ENCODE measurements at places on chromosomes 13 and 19.

GRCh38 chr13:110802260-110802659 is 88.8 kb downstream of the ING1 start:
- no peak for DNase-seq

DNA sequence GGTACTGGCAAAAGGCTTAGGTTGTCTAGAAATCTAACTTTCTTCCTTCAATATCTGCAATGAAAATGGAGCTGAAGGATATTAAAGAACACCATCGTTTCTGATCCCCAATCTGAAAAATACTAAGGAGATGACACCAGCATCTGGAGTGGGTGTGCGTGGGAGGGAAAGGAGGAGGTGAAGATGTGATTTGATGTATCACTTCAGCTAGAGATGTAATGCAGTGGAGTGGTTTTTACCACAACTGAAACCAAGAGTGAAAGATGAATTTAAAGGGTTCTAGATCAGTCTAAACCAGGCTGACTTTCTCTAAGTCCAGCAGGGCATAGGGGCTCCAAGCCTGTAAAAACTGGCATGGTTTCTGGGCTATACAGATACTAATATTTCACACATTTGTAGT is 148.4 kb downstream of the AKAP11 start:
- no peak for DNase-seq

DNA sequence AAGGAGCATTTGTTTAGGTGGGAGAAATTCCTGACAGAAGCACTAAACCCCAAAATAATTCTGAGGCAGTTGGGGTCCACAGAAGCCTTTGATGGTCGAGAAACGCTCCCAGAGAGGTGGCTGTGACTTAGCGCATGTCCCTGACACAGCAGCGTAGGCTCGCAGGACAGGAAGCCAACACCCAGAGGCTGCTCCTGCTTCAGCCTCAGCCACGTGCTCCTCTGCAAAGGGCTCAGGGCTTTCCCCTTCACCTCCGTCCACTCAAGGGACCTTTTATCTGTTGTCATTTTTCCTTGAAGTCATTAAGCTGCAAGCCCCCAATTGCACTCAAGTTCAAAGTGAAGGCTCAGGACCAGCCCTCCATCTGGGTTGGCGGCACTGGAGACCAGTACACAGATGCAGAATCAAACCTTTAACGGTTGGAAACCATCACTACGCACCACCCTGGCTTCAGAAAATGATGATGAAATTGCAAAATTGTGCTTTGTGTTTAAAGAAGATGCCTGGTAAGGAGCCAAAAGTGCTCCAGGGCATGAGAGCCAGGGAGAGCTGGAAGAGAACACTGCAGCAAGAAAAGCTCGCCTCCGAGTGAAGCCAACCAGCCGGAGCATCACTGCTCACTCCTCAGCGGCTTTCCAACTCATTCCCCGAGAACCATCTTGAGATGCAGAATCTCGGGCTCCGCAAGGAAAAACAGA is 219.6 kb downstream of the RAP2A start:
- no peak for DNase-seq

- no peak for DNase-seq
Measured at GRCh38 chr19:3644351-3645066, 17.9 kb upstream of the CACTIN start.

DNA sequence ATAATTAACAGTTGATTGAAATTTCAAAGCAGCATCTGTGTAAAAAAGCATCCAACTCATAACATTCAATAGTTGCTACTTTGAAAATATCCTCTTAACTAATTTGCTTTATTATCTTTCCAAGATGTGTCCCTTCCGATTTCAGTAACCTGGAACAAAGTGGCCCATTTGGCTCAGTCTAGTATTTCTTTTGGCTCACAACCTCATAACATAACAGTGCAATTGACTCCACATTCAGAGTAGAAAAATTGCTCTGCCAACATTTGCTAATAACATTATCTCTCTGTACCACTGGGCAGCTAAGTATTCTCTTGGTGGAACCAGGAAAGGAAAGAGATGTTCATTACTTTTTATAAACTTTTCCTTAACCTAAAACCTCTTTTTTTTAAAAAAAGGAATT is 571.1 kb upstream of the ARGLU1 start:
- DNase-seq = no peak

DNA sequence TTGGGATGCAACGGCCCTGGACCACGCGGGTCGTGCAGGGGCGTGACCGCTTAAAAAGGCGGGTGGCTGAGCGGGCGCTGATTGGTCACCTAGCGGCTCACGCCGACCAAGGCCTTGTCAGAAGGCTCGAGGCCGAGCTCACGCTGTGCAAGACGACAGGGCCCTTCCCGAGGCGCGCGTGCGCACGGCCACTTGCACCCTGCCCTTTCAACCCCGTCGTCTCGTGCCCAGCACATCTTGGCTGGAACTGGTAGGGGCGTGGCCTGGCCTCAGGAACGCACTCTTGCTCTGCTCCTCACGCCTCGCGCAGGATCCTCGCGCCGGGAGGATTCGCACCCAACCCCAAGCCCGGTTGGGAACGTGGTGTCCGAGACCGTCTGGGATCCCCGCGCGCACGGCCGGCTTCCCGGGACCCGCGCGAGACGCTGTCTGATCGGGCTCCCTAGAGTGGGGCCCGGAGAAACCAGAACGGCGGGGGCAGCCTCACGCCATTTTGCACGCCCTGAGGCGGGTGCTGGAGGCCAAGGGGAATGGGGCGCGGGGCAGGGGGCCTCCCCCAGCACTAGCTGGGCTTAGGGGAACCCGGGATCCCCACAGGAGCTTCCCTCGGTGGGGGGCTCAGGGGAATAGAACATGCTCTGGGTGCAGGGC is at the start of gene MEIOSIN:
Gene MEIOSIN (plus strand): TSS at position 280 of the 651 bp plus-strand sequence. CDS start 1,938 bp downstream, outside the sequence.
- DNase-seq = no peak

- no peak for DNase-seq
Measured at GRCh38 chr13:19601749-19602725, 31.4 kb upstream of the MPHOSPH8 start.

GRCh38 chr19:57978586-57979289 is 4.4 kb upstream of the C19orf18 start:
- no peak for DNase-seq

GRCh38 chr19:12364391-12365235 is 870 bp downstream of the ZNF442 start:
- peak; percentile 67 for DNase-seq

DNA sequence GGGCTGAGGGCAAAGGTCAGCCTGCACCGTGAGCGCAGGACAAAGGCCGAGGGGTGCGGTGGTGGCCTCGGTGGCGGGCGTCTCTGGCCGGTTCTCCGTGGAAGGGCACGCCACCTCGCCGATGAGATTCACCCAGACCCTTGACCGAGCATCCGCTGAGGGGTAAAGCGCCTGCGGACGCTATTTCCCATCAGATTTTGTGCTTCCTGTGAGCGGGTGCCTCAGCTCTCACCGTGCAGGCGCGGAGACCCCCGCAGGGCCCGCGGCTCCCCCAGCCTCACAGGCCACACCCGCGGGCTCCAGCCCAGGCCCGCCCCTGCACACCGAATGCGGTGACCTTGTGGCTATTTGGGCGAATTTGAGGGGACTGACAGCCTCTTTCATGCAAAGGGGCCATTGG is 348.0 kb downstream of the TEX29 start:
- DNase-seq = no peak

Measured in ascending aorta (tissue), 2 donors.